Umbilical cord (tissue), 2 donors: ENCODE measurements at places on chromosomes 13 and 19.

GRCh38 chr19:294946-295686 lies 3.9 kb upstream of the PLPP2 start:
- no peak for DNase-seq

DNA sequence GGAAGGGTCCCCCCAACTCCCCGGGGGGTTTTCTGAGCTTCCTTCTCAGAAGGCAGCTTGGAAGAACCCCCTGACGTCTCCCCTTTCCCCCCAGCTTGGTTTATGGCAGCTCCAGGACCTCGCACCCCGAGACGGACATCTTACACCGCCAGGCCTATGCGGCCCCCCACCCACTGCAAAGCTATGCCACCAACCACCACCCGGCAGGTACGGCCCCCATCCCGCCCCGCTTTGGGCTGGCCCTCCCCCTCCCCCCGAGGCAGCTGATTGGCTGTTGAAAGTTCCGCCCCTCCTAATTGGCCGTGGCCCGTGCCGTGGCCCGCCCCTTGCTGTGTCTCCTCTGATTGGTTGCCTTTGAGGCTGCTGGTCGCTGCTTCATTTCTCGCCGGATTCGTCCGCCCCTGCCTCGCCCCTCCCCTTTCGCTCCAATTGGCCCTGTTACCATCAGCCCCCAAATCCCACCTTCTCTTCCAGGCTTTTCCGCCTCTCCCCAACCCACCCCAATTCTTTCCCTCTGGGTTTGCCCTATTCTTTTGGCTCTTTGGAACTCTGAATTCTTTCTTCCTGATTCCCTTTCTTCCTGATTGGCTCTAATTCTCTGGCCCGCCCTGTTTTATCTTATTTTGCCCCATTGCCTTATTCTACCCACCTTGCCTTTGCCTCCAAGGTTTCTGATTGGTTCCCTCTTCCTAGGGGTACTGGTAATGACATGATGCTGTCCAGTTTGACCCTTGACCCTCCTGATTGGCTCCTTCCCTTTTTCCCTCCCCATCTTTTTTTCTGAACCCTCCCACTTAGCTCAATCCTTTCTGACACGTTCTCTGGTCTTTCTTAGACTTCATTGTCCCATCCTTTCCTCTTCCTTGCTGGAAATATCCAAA lies 2.5 kb downstream of the PRR12 start:
- peak; percentile 94 for DNase-seq

DNA sequence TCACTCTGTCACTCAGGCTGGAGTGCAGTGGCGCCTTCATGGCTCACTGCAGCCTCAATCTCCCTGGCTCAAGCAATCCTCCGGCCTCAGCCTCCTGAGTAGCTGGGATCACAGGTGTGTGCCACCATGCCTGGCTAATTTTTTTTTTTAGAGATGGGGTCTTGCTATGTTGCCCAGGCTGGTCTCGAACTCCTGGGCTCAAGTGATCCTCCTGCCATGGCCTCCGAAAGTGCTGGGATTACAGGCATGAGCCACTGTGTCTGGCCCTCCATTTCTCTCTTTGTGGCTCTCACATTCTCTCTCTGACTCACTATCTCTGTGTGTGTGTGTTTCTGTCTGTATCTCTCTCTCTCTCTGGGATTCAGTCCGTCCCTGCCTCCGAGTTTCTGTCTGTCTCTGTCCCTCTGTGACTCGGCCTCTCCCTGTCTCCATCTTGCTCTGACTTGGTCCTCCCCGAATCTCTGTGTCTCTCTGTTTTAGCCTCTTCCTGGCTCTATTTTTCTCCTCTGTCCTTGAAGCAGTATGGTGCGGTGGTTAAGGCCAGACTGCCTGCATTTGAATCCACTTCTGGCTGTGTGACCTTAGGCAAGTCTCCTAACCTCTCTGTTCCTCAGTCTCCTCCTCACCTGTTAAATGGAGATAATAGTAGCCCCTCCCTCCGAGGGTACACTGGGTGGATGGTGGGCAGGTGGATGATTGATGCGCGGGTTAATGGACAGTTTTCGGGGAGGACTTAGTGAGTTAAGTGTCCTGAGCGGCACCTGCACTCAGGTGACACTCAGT lies 11.0 kb downstream of the MEIS3 start:
- no peak for DNase-seq

- peak; percentile 40 for DNase-seq
These were observed 234.3 kb downstream of the LMO7 start for GRCh38 chr13:75870397-75870903.

DNA sequence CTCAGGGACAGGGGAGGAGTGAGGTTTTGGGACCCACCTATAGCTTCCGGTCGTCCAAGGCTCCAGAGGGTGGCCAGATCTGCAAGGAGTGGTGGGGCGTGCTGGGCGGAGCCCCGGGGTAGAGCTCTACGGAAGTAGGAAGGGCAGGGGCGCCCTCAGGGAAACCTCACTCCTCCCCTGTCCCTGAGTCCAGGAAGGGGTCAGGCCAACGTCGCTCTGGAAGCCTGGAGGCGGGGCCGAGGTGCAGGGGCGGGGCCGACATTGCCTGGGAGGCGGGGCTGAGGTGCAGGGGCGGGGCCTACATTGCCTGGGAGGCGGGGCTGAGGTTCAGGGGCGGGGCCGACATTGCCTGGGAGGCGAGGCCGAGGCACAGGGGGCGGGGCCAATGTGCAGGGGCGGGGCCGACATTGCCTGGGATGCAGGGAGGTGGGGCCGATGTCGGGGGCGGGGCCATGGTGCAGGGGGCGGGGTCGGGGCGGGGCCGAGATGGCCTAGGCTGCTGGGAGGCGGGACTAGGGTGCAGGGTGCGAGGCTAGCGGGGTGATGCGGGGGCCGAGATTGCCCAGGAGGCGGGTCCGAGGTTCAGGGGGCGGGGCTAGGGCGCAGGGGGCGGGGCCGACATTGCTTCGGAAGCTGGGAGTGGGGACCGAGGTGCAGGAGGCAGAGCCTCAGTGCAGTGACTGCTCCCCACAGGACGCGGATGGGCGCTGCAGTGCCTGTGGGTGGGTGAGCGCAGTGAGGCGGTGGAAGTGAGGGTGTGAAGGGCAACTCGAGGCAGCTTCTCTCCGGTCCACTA lies 4.9 kb upstream of the PALM start:
- no peak for DNase-seq

GRCh38 chr13:64154514-64154913 lies 2738.9 kb upstream of the PCDH20 start:
- DNase-seq: peak; percentile 8

GRCh38 chr13:109652531-109652930 lies 133.9 kb downstream of the IRS2 start:
- no peak for DNase-seq

DNA sequence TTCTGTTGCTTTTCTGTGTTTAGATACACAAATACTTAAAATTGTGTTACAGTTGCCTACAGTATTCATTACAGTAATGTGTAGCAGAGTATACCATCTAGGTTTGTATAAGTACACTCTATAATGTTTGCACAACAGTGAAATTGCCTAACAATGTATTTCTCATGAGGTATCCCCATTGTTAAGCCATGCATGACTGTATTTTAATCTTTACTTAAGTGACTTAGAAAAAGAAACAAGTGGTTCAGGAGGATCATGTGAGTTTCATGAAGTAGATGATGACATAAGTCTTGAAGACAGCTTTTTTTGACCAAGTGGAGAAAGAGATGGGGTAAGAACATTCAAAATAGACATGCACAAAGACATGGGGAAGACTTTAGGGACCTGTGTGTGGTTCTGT lies 8.4 kb upstream of the KCTD4 start:
- no peak for DNase-seq

GRCh38 chr13:113638806-113639205 lies 19.2 kb downstream of the ATP4B start:
- DNase-seq: no peak

- peak; percentile 82 for DNase-seq
These were observed 27.5 kb downstream of the TBC1D4 start for GRCh38 chr13:75454497-75454896.

DNA sequence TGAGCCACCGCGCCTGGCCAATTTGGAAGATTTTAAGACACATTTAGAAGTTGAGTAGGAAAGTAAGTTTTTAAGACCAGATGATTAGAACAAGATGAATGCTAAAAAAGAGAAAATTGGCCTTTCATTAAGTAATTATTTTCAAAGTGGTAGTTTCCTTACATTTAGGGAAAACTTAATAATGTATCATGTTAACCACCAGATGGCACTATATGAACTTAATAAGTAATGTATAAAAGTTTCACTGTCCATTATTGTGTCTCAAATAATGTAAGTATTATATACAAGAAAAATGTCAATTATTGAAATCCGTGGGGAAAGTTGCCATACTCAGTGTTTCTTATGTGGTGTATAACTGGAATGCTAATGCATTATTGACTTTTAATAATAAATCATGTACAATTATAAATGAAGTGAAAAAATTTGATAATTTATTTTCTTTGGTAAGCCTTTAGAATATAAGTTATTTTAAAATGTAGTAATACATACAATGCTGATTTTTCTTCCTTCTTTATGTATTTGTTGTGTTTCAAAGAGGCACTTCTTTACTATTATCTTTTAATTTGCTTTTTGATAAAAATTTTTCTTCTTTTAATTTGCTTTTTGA lies 29.2 kb downstream of the COG6 start:
- DNase-seq: peak; percentile 26

- no peak for DNase-seq
These were observed 63.4 kb downstream of the RAP2A start for GRCh38 chr13:97497400-97497799.

DNA sequence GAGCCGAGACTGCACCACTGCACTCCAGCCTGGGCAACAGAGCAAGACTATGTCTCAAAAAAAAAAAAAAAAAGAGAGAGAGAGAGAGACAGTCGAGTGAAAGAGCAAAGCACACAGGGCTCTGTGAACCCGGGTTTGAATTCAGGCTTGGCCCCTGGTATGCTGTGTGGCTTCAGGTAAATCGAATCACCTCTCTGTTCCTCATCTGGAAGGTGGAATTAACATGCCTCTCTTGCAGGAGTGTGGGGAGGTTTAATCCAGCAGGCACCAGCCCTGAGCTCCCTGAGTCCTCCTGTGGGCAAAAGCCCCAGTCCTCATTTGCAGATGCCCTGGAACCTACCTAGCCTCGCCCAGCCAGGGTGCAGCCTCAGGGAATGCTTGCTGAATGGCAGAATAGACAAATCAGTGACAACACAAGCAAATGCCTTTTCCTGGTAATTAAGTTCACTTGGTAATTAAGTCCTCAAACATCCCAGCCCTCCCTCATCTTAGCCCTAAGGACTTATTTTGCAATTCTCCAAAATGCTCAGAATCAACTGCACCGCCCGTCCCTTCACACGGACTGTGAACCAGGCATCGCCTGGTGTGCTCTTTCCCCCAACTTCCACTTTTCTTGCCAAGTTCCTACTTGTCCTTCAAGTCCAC lies 4.6 kb upstream of the ZNRF4 start:
- no peak for DNase-seq

GRCh38 chr19:1540365-1540925 lies 16.6 kb downstream of the PLK5 start:
- DNase-seq: peak; percentile 78

DNA sequence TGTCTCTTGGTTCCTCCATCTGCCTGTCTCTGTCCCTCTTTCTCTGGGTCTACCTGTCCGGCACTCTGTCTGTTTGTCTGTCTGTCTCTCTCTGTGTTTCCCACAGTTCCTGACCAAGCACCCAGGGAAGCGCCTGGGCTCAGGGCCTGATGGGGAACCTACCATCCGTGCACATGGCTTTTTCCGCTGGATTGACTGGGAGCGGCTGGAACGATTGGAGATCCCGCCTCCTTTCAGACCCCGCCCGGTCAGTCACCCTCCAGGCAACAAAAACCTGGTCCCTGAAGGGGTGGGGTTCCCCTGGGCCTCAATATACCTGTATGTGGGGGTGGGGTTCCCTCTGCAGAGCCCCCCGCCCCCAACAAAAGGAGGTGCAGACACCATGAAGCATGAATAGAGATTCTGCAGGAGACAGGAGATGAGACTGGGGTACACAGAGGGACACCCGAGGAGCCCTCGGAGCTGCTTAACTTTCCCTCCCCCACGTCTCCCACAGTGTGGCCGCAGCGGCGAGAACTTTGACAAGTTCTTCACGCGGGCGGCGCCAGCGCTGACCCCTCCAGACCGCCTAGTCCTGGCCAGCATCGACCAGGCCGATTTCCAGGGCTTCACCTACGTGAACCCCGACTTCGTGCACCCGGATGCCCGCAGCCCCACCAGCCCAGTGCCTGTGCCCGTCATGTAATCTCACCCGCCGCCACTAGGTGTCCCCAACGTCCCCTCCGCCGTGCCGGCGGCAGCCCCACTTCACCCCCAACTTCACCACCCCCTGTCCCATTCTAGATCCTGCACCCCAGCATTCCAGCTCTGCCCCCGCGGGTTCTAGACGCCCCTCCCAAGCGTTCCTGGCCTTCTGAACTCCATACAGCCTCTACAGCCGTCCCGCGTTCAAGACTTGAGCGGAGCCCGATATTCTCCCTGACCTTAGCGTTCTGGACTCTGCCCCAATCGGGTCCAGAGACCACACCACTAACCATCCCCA lies 2.6 kb upstream of the CACNG7 start:
- DNase-seq: no peak

DNA sequence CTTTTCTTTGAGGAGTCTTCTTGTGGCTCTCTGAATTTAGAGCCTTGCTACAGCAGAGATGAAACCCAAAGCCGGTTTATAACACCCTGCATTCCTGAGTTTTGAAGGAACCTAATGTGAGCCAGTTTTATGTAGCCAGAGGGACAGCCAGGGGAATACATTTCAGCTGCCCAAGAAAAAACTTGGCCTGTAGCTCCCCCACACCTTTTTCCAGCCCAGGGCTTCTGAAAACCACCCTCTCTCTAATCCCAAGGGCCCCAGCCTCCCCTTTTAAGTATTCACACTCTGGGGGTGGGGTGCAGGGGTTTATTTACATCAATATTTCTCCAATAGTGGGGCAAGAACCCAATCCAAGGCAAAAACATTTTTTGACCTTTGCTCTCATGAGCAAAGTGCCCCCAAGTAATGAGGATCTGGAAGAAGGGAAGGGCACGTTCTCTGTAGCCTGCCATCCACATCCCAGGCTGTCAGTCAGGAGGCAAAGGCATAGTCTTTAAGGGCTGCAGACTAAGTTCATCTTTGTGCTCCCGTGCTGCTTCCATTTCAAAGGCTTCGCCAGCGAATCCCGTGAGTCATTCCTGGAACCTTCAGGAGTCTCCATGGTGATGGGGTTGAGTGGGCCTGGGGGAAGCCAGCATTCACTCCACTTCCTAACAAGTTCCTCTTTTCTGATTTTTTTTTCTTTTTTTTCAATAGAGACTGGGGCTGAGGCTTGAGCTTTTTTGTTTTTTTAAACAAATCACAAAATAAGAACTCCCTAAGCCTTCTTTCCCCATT lies 33.2 kb upstream of the MEDAG start:
- peak; percentile 94 for DNase-seq

GRCh38 chr13:30620941-30621340 lies 3.2 kb downstream of the USPL1 start:
- no peak for DNase-seq

GRCh38 chr13:74870865-74871264 lies 611.1 kb downstream of the TBC1D4 start:
- DNase-seq: no peak

DNA sequence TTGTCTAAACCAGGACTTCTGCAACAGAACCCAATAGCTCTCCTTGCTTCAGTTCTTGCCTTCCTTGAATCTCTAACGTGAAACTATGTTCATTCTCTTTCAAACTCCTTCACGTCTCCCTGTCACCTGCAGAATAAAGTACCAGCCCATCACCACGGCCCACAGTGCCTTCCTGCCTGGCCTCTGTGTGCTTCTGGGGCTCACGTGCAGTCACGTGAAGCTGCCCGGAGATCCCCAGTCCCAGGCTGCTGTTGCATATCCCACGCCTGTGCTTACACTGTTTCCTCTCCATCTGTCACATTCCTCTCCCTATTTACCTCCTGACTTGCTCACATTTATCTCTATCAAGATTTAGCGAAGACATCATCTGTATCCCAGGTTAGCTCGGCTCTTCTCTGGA lies 102.8 kb downstream of the STARD13 start:
- no peak for DNase-seq

- no peak for DNase-seq
These were observed 10.8 kb upstream of the CEACAM1 start for GRCh38 chr19:42538841-42539709.
